ENCODE measurements at places on chromosomes 4 and X.

- DNase-seq, result no peak
Observed at GRCh38 chr4:69995526-69996016, at the start of gene STATH. Gene STATH (plus strand): TSS chr4:69995966. CDS start chr4:69998438, 2,472 bp downstream.

- no peak for DNase-seq
Observed at GRCh38 chrX:72392042-72392441, 86.3 kb upstream of the CITED1 start.

GRCh38 chrX:118974908-118975671 lies 672 bp downstream of the LONRF3 start:
- peak; percentile 37 for DNase-seq

- DNase-seq, result no peak
Observed at GRCh38 chrX:153766871-153767673, 3.0 kb downstream of the PLXNB3 start.

GRCh38 chr4:145295547-145295946 lies 115.2 kb upstream of the OTUD4 start:
- DNase-seq, result no peak

DNA sequence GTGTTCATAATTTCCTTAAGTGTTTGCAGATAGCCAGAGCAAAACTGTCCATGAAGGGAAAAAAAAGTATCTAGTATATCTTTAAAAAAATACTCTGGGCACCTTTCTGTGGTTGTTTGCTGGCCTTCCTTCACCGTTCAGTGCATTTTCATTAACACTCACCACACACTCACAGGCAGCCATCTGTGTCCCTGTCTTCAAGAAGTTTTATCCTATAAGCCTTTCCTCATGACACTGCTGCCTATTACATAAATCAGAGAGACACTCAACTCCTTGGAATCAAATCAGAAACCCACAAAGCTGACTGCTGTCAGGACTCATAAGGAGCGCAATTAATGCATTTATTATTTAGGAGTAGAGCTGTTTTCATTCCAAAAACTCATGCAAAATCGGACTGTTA lies 1720.2 kb downstream of the PCDH7 start:
- no peak for DNase-seq

GRCh38 chr4:14607001-14607400 lies 395.3 kb upstream of the CPEB2 start:
- no peak for DNase-seq

GRCh38 chr4:32396507-32397070 lies 1676.4 kb downstream of the PCDH7 start:
- DNase-seq, result no peak

DNA sequence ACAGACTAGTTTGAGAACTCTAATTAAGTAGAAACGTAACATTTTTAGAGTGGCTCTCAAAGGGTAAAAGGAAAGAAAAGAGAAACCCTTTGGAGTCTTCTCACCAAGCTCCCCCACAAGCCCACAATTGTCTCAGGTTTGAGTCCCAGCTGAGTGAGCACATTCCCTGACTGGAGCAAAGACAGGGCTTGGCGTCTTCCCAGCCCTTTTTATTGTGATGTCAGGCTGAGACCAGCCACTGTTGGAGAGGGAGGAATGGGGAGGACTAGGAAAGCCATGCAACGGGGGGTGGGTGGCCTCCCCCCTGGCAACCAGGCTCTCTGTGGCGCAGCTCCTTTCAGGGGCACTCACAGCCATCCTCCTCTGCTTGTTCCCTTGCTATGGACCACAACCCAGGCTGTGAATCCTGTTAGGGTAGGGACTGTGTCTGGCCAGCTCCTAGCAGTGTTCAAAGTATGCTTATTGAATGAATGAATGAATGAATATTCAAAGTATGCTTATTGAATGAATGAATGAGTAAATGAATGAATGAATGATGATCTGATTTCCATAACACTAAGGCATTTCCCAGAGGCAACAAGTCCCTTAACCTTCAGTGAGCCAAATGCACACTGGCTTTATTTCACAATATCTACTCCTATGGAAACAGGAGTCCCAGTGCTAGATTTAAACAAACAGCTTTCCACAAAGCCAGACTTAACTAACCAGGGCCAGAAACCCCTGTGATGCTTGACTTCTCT lies 413.3 kb downstream of the MID1IP1 start:
- DNase-seq, result no peak

GRCh38 chrX:48917139-48918001 lies 1.5 kb downstream of the PIM2 start:
- DNase-seq, result peak; percentile 94

DNA sequence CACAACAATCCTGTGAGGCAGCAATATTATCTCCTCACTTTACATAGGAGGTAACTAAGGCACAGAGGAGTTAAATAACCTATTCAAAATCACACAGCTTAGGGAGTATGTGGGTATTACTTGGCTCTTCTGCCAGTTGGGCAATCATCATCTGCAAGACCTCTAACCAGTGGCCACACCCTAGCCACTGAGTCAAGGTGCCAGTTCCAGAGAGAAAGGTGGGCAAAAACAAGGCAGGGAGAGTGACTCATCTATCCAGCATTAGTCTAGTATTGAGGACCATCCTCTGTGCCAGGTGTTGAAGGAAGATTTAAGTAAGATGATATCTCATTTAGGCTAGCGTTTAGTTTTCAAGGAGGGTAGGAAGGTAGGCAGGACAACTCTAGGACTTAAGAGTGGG lies 113.9 kb upstream of the EOLA2 start:
- no peak for DNase-seq

DNA sequence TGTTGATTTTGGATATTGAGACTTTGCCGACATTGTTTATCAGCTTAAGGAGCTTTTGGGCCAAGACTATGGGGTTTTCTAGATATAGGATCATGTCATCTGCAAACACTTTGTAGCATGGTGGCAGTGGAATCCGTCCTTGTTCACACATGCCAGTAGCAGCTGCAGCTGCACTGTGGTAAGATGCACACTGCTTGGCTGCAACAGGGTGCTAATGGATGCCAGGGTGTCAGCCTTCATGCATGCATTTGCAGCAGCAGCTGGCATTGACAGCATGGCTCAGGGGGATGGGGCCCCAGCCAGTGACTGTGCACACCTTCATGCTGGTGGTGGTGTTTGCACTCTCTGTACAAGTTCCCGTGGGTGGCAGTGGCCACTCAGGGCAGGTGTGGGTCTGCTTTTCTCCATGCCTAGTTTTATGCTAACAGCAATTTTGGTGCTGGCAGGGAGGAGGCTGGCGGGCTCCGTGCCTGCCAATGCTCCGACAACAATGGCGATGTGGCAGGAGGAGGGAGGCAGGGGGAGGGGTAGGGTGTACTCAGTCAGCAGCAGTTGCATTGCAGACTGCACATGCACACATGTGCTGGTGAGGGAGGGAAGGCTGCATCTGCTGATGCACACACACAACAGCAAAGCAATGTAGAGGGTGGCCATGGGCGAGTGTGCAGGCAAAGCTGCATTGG lies 37.5 kb downstream of the BEX3 start:
- no peak for DNase-seq

DNA sequence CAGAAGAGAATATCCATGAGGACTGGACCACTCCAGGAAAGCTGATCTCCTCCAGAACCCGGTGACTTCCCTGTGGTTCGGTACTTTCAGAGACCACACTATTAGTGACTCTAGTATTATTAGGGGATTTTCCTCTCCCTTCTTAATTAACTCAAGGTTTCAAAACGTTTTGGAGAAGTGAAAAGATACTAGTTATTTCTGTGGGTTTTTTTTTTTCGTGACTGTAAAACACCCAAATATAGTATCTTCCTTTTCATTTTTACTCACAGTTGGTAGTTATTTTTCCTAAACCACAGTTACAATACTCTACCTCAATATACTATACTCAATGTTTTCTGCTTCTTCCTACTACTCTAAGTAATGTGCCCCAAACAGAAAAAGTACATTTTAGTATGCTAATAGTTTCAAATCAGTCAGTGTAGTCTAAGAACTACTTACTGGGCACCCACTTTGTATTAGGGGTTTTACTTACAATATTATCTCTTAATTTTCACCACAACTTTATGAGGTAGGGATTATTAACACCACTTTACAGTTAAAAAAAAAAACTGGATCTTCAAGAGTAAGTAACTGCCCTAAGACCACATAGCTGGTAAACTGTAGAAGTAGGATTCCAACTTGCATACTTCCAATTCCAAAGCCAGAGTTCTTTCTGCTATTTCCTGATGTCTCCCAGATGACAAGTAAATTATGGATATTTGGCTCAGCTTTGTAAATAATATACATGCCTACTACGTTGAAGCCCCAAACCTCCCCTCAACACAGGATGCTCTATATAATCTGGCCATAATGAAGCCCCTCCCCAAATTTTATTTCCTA lies 45.0 kb downstream of the SLC9A7 start:
- no peak for DNase-seq

DNA sequence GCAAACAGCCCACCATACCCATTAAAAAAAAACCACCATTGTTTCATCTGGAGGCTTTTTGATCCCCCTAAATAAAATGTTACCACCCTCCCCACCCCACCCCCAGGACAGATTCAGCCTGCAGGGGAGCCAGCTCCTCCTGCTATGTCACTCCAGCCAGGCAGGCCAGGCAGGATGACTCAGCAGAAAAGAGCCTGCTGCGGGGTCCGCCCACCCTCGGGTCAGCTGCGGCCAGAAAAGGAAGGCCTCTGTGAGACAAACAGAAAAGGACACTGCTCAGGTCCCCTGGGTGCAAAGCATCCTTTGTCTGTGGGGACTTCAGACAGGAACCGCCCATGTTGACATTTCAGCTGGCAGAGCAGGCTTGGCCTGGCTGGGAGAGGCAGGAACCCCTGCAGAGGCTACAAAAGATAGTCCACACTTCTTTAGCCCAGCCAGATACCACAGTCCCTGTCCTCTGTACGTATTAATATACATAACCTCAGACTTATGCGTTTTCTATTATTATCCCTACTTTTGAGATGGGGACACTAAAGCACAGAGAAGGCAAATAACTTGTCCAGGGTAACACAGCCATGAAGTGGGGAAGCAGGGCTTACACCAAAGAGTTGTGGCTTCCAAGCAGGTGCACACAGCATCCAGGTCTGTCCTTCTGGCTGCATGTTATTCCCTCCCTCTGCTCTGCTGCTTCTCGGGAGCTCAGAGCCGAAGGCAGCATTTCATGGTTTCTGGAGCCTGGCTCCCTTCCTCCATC lies 147.7 kb downstream of the CPEB2 start:
- peak; percentile 85 for DNase-seq

GRCh38 chrX:56033495-56034180 lies 198.5 kb upstream of the KLF8 start:
- no peak for DNase-seq

- no peak for DNase-seq
Observed at GRCh38 chr4:8195841-8196458, 3.1 kb upstream of the SH3TC1 start.

DNA sequence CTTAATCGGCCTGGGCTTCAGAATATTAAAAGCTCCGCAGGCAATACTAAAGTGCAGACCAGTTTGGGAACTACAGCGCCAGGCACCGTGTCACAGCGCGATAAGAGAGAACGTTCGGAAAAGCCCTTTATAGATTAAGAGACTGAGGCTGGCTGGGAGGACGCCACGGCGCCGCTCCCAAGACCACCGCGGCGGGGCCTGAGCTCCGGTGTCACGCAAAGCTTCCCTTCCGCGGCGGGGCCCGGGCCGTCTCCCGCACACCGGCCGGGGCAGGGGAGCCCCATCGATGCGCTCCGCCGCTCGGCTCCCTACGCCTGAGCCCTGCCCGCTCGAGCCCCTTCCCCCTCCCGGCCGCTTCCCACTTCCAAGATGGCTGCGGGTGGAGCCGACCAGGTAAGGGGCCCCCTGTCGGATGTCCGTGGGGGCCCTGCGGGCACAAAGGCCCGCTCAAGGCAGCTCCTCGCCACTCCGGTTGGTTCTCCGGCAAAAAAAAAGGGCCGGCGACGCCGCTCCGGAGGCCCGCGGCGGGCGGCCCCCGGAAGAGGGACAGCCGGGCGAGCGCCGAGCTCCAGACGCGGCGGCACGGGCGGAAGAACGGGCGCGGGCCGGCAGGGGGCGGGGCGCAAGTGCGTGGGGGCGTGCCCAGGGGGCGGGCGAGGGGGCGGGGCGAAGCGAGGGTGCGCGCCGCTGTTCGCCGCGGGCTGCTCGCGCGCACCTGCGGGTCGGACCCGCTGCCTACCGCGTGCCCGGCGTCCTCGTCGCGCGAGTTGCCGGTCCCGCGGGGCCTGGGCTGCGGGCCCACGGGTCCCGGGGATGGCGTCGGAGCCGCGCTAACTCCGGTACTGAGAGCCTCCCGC lies at the start of gene TBC1D14:
Gene TBC1D14, plus strand, starts transcription at position 714 of the 857 bp plus-strand sequence. CDS start 13,564 bp downstream, outside the sequence.
- DNase-seq, result peak; percentile 92

DNA sequence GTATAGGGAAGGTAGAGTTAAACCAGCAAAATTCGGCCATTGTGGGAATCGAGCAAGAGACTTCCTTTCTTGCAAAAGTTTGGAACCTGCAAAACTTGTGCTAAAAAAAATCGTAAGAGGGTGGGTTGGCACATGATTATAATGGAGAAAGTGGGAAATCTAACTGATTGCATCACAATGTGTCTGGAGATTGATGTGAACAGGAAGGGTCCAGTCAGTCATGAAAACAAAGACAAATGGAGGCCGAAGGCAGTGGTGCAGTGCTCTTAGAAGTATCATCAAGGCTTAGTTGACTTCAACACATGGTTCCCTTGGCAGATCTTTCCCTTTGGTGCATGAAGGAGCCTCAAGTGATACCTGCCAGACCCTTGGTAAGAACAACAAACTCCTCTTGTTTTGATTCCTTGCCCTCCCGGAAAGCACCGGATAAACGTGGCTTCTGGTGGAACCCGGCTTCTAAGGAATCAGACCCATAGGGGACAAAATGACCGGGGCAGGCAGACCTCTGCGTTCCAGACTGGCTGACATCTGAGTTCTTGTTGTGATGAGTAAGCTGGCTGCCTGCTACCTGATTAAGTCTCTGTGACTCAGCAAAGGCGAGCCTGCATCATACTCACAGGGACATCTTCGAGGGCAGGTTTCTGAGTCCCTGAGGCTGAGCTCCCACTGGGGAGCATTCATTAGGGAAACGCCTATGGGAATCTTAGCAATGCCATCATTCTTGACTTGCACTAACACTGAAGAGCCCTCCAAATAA lies 87.7 kb upstream of the MAP3K15 start:
- DNase-seq, result no peak

GRCh38 chr4:118745357-118745756 lies 60.2 kb downstream of the METTL14 start:
- no peak for DNase-seq

- no peak for DNase-seq
Observed at GRCh38 chrX:9785254-9785943, 830 bp upstream of the SHROOM2 start.

- DNase-seq, result no peak
Observed at GRCh38 chr4:161919442-161920220, 244.2 kb downstream of the FSTL5 start.

- peak; percentile 5 for DNase-seq
Observed at GRCh38 chrX:120144178-120144844, 14.1 kb upstream of the RHOXF2 start.

- DNase-seq, result no peak
Observed at GRCh38 chr4:122903766-122904288, 18.6 kb downstream of the NUDT6 start.

- no peak for DNase-seq
Observed at GRCh38 chrX:136889269-136889668, 8.7 kb upstream of the RBMX start.

- peak; percentile 67 for DNase-seq
Observed at GRCh38 chr4:138235419-138235952, 6.7 kb downstream of the SLC7A11 start.

GRCh38 chrX:105173071-105173470 lies 47.4 kb downstream of the TEX13A start:
- no peak for DNase-seq

Measured in hematopoietic multipotent progenitor cell treated with erythropoietin and hydrocortisone succinate and interleukin-3 and kit ligand, for 6 days (in vitro differentiated cells).